Right lung (tissue), 10 donors: ENCODE measurements at places on chromosomes 1 and 21. TPM values are rescaled to one million over a fixed set of nuclear protein-coding genes. Genes with fewer than 3 reads are reported as not detected.

Gene GUCA2A
- 0.33 TPM for polyA plus RNA-seq

Gene KRTAP12-2
- not detected for polyA plus RNA-seq

Gene PPP2R5A
- polyA plus RNA-seq, result 97.5 TPM

Gene NT5C1A
- polyA plus RNA-seq, result 0.37 TPM

Gene PDC
- polyA plus RNA-seq, result 0.35 TPM

Gene SFN
- 0.57 TPM for polyA plus RNA-seq

Gene JAM2
- polyA plus RNA-seq, result 33.5 TPM

Gene CNKSR1
- polyA plus RNA-seq, result 15.2 TPM

Gene MYOG
- polyA plus RNA-seq, result not detected

Gene FAM229A
- polyA plus RNA-seq, result 14.0 TPM

- no peak for DNase-seq
These were observed 8.1 kb upstream of the LEFTY1 start for GRCh38 chr1:225896937-225897549.

GRCh38 chr1:171220581-171221054 is 27.7 kb upstream of the FMO1 start:
- DNase-seq, result peak; percentile 83

DNA sequence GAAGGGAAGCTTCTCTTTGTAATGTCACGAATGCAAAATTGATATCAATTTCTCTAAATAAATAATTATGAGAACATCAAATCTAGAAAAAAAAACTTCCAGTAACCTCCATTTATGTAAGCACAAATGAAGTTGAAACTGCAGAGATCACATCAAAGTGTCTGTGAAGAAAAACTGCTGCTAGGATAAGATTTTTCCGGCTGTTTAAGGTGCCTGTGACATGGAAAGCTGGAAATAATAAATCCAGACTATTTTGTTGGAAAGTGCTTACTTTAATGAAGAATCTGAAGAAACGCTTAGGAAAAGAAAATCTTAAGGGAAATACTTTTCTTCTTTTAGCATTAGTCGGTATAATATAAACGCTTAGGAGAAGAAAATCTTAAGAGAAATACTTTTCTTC is 57.0 kb downstream of the CHRM3 start:
- peak; percentile 20 for DNase-seq

DNA sequence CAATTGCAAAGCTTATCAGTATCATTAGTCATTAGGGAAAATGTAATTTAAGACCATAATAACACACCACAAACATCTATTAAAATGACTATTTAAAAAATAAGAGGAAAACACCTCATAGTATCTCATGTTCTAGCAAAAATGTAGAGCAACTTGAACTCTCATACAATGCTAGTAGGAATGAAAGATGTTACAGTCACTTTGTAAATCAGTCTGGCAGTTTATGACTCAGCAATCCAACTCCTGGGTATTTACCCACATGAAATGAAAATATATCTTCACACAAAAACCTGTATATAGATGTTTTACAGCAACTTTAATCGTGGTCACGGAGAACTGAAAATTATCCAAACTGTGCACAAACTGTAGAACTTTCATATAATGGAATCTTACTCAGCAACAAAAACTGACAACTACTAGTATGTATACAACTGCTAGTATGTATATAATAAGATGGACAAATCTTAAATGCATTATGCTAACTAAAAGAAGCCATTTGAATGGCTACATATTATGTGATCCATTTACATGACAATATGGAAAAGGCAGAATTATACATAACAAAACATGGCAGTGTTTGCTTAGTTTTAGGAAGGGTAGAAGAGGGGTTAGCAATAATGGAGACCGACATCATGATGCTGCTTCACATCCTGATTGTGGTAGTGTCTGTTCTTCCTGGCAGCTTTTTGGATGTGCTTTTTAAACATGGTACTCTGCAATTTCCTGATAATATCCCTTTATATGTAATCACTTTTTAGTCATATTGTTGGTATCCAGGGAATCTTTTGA is 267.0 kb downstream of the KCTD3 start:
- DNase-seq, result no peak

GRCh38 chr1:33433509-33434362 is 2.8 kb upstream of the PHC2 start:
- DNase-seq, result peak; percentile 11

DNA sequence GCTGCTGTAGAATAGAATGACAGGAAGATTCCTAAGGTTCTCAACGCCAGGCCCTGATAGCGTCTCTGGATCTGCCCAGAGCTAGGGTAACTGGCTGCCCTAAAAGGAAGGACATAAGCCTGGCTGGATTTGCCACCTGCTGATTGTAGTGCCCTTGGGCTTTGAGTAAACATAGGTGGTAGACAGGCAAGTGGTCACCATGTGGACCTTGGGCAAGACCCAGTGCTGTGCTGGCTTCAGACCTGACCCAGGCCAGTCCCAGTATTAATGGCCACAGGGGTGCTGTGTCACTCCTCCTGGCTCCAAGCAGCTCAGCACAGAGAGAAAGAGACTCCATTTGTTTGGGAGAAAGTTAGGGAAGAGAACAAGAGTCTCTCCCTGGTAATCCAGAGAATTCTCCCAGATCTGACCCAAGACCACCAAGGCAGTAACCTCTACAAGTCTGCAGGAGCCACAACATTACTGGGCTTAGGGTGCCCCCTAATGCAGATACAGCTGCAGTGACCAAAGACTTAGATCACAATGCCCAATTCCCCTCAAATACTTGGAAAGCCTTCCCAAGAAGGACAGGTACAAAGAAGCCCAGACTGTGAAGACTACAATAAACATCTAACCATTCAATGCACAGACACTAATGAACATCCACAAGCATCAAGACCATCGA is 44.5 kb downstream of the PHTF1 start:
- no peak for DNase-seq

- DNase-seq, result no peak
These were observed 80.8 kb upstream of the DIRAS3 start for GRCh38 chr1:68131261-68131660.

DNA sequence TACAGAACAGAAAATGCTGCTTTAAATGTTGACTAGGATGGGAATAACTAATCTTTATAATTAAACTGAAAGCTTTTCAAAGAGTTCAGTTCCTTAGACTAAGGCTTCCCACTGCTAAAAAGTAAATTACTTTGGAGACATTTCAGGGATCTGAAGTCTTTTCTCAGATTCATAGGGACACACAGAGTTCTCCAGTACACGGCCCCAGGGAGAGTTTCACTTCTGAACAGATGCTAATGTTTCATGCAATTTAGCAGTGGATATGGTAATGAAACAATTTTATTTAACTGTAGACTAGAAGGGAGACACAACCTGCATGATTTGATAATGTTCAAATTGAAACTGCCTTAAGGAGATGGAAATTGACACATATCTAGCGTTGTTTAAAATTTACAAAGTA is 1282.6 kb downstream of the NCAM2 start:
- no peak for DNase-seq

- DNase-seq, result no peak
These were observed 216.4 kb downstream of the VAV3 start for GRCh38 chr1:107748531-107748930.

- DNase-seq, result no peak
These were observed 206.6 kb downstream of the PBX1 start for GRCh38 chr1:164765557-164765956.

- DNase-seq, result peak; percentile 31
These were observed 8.6 kb upstream of the ACTRT2 start for GRCh38 chr1:3012456-3013291.

- no peak for DNase-seq
These were observed at the start of gene PERM1 for GRCh38 chr1:981955-982558. Gene PERM1, minus strand, starts transcription at chr1:982093. Its CDS starts 1,064 bp downstream, at chr1:981029.

DNA sequence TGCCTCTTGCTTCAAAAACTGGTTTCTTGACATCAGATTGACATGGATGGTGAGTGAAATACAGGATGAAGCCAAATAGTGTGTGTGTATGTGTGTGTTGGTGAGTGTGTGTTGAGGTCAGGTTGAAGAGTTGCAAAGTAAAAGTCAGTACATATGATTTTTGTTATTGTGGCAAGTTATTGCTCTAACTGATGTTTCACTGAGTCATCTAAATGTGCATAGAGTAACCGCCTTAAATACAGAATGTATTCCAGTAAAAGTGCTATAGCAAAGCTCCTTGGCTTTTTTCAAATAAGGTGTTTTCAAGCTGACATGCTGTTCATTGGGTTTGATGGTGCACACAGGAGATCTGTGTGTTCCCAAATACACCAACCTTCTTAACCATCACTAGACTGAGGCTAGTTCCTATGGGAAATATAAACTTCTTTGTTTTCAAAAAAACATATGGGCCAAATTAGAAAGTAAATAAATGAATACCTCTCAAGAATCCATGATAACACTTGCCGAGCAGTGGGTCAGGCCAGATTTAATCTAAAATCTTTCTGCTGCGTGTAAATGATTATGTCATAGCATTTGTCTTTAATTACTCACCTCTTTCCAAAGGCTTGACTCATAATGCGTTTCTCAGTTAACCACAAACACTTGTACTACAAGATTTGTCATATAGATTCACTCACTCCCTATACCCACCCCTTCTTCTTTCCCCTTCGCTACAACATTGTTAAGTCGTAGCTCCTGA is 151.1 kb downstream of the LYPLAL1 start:
- DNase-seq, result no peak

- DNase-seq, result no peak
These were observed 28.2 kb upstream of the FCRL4 start for GRCh38 chr1:157626099-157626498.

GRCh38 chr21:34688145-34688544 is 19.4 kb downstream of the CLIC6 start:
- DNase-seq, result no peak

DNA sequence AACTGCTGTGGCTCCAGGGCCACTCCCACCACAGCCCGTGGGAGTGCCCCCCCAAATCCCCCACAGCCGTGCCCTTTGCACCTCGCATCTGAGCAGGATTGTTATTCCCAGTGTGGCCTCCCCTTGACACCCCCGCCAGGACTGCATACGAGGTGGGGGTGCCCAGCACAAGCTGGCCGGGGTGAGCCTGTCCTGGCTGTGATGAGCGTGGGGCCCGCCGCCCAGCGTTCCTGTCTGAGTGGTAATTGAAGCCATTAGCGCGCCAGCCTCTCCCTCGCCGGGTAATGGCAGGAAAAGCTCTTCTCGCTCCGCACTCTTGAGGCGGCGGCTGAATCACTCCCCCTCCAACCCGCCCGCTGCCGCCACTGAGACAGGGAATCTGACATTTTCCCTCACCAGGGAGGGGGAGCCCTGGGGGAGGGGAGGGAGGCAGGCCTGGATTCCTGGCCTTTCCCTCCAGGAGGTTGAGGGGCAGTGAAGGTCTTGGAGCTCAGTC is 27.7 kb downstream of the PTPRF start:
- no peak for DNase-seq

DNA sequence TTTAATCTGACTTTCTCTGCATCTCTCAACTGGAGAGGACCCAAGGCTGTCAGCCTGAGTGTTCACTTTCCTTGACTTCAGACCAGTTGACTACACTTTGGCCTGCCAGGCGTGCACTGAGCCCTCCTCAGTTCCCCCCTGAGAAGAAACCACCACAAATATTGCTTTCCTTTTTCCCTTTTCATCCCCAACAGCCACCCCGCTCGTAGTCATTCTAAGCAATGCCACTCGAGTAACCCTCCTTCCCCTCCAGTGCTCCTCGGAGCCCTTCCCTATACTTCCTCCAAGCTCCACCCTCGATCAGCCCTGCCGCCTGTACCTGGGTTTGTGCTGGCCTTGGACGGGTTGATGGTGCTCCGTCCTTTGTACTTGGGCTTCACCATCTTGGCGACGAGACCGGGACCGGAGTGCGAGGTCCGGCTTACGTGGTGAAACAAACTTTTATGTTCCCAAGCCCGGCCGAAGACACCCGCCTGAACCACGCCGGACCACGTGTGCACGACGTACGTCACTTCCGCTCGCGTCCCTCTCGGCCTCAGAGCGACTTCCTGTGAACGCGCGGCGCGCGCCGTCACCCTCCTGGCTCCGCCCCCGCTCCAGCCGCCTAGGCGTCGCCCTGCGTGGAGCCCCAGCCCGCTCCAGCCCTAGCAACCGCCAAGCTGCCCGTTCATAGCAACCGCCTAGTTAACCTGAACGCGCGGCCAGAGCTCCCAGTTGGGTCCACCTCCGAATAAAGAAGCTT is at the start of gene GNL2:
TSS of gene GNL2 (minus strand) at position 498 of the 742 bp plus-strand sequence. CDS start at position 383, 115 bp downstream.
- peak; percentile 98 for DNase-seq

- no peak for DNase-seq
These were observed 109.0 kb downstream of the SGIP1 start for GRCh38 chr1:66642992-66643391.

- no peak for DNase-seq
These were observed 228.4 kb upstream of the DMRTA2 start for GRCh38 chr1:50651476-50652263.

- DNase-seq, result no peak
These were observed at the start of gene SYTL1 for GRCh38 chr1:27341525-27342252. Gene SYTL1, plus strand, starts transcription at chr1:27342022. Its CDS starts 3,313 bp downstream, at chr1:27345335.

DNA sequence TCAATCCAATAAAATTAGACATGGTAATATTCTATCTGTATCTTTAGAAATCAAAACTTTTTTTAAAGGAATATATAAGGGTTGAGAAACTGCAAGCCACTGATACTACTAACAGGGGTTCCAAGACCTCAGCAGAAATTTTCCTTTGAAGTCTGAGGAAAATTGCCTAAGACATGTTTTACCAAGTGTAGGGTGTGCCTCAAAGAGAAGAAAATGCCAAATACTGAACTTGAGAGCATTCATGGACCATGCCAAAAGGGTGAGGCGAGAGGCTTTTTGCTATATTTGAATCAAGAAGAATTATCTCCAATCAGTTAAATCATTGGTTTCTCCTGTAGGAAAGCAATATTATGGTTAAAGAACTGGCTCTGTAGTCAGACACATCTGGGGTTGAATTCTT is 207.9 kb upstream of the B3GALT2 start:
- no peak for DNase-seq

GRCh38 chr1:30662291-30662840 is 61.0 kb downstream of the MATN1 start:
- no peak for DNase-seq

- no peak for DNase-seq
These were observed 40.1 kb downstream of the SLC2A7 start for GRCh38 chr1:8985915-8986813.

DNA sequence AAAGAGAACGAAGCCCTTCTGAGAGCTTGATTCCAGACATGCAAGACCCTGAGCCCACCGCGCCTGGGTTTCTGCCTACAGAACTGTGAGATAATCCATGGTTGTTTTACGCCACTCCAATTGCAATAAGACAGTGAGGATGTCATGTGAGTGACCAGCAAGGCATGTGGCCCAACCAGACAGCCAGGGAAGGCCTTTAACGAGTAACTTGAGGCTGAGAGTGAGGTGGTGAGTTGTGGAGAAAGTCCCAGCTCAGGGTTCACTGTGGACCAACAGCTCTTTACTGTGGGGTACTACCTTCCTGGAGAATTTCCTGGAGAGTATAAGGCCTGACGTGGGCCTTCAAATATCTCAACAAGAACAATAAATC is 153.9 kb downstream of the ETS2 start:
- no peak for DNase-seq

- DNase-seq, result no peak
These were observed 102.0 kb downstream of the CYYR1 start for GRCh38 chr21:26471099-26471471.
